Purkinje cell (primary cell): ENCODE measurements at places on chromosomes 2 and 18. TPM values are rescaled to one million over a fixed set of nuclear protein-coding genes. Genes with fewer than 3 reads are reported as not detected.

FEV gene
- not detected in 2 replicates for polyA plus RNA-seq

SDC1 gene
- polyA plus RNA-seq = 3.1 and 9.0 TPM in 2 replicates

TFCP2L1 gene
- not detected in 2 replicates for polyA plus RNA-seq

SOCS6 gene
- 5.0 and 8.6 TPM in 2 replicates for polyA plus RNA-seq

SPEG gene
- polyA plus RNA-seq = 1.5 and 3.0 TPM in 2 replicates

LYPD6B gene
- not detected in 2 replicates for polyA plus RNA-seq

SCN3A gene
- 7.5 and 12.8 TPM in 2 replicates for polyA plus RNA-seq

TCF23 gene
- polyA plus RNA-seq = not detected in 2 replicates

CTNNA2 gene
- polyA plus RNA-seq = 22.3 and 26.9 TPM in 2 replicates

KCNG3 gene
- 0.15 TPM in 1 of 2 replicates, not detected in the other for polyA plus RNA-seq

FBXO36 gene
- 6.3 and 8.7 TPM in 2 replicates for polyA plus RNA-seq

DSG2 gene
- polyA plus RNA-seq = not detected in 2 replicates

C1GALT1C1L gene
- 1.7 and 2.1 TPM in 2 replicates for polyA plus RNA-seq

SERPINB8 gene
- 10.4 and 20.0 TPM in 2 replicates for polyA plus RNA-seq

FAM110C gene
- 2.0 TPM in 1 of 2 replicates, not detected in the other for polyA plus RNA-seq

MDH1B gene
- 11.8 TPM in 2 replicates for polyA plus RNA-seq

ITGB6 gene
- not detected in 2 replicates for polyA plus RNA-seq

SRD5A2 gene
- not detected in 2 replicates for polyA plus RNA-seq

APOB gene
- 0.05 TPM in 1 of 2 replicates, not detected in the other for polyA plus RNA-seq

C2orf92 gene
- 0.56 and 2.0 TPM in 2 replicates for polyA plus RNA-seq

ABCG8 gene
- 1.1 TPM in 1 of 2 replicates, not detected in the other for polyA plus RNA-seq

FAM168B gene
- polyA plus RNA-seq = 13.4 and 17.4 TPM in 2 replicates

RAB27B gene
- 6.7 and 9.1 TPM in 2 replicates for polyA plus RNA-seq

CASP10 gene
- polyA plus RNA-seq = 0.20 TPM in 1 of 2 replicates, not detected in the other

TEKT4 gene
- polyA plus RNA-seq = not detected in 2 replicates

LDAH gene
- 7.5 and 19.1 TPM in 2 replicates for polyA plus RNA-seq

RNF138 gene
- polyA plus RNA-seq = 7.5 and 7.6 TPM in 2 replicates

LRP2 gene
- polyA plus RNA-seq = 0.03 TPM in 2 replicates

ERFE gene
- 3.7 TPM in 1 of 2 replicates, not detected in the other for polyA plus RNA-seq

TRAF3IP1 gene
- 3.7 and 13.5 TPM in 2 replicates for polyA plus RNA-seq

CKAP2L gene
- polyA plus RNA-seq = 3.7 TPM in 1 of 2 replicates, not detected in the other

DSC1 gene
- 0.07 TPM in 1 of 2 replicates, not detected in the other for polyA plus RNA-seq

PAX8 gene
- not detected in 2 replicates for polyA plus RNA-seq
